Kidney tubule cell (primary cell): ENCODE measurements at places on chromosomes 1 and 21.
A peak's percentile ranks its signal among the peaks of the same experiment; 100 is the strongest.

GRCh38 chr1:85334962-85335361 lies 58.5 kb upstream of the BCL10 start:
- peak; percentile 45 for DNase-seq

GRCh38 chr21:35428001-35428320 lies 378.9 kb upstream of the RUNX1 start:
- no peak for DNase-seq

- DNase-seq, result no peak
Observed at GRCh38 chr1:222377428-222378088, 170.3 kb downstream of the HHIPL2 start.

DNA sequence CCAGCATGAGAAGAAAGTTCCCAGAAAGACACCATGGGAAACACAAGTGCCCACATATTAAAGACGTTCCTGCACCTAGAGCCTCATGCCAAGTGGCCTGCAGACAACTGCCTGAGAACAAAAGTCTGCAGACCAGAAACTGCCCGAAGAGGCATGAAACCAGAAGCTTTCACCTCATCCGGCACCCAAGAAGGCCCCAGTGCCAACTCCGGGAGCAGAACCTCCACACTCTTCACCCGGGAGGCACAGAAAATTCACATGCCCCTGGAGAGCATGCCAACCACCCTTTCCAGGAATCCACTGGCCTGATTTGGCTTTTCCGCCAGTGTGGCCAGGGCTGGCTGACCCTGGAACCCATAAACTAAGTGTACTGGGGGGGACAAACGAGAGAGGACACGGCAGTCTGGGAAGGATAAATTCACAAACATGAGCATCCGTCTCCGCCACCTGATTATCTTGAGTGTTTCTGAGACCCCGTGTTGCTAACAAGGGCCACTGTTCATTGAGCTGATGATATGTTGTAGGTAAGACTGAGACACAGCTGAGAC lies 6.8 kb downstream of the TFF2 start:
- no peak for DNase-seq

DNA sequence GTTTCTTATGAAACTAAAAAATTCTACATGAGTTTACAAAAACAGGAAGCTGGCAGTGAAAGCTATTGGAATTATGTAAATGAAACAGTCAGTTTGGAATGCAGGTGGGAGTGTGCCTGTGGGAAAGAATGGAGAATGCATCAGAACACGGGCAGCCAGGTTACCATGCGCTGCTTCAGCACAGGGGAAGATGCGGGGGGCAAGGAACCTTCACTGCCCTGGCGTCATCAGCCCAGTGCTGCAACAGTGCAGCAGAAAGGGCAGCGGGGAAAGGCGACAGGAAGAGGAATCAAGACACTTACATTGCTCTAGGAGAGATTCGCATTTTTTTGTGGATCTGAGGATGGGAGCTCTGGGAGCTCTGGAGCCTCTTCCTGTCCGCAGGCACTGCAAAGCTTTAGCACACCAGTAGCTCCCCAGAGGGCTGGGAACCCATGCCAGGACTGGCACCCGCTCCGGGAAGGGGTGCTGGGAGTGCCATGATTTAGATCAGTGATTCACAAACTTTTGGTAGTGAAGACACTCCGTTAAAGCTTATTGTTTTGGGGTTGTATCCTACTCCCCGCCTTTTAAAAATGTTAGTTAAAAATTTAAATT lies 64.1 kb upstream of the WDR26 start:
- peak; percentile 96 for DNase-seq

GRCh38 chr1:26618561-26618960 lies 77.3 kb upstream of the ARID1A start:
- peak; percentile 18 for DNase-seq

DNA sequence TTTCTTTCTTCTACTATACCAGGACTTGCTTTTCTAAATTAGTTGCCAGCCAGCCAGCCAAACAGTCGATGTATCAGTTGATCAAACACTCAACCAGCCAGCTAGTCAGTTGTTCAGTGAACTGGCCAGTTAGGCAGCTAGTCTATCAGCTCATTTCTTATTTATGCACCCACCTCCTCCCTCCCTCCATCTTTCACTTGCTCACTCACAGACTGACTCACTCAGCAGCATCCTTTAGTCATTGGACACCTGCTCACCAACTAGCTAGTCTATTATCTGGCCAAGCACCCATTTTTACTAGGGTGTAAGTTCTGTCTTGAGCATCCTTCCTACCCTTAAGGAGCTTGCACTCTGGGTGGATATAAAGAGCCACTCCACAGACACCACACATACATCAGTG lies 5.9 kb upstream of the SPRR4 start:
- peak; percentile 11 for DNase-seq

DNA sequence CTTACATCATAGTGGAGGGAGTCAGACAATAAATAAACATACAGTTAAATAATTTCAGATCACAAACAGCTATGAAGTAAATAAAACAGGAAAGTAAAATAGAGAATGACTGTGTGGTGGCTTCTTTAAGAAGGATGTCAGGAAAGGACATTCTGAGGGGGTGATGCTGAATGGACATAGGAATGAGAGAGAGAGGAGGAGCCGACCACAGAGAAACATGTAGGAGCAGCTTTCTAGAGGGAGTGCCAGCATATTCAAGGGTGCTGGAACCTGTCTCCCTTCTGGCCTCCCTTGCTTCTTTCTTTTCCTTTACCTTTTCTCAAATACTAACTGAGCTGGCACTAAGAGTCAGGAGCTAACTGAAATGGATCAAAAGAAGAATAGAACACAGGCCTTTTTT lies 20.5 kb upstream of the BCL10 start:
- DNase-seq, result peak; percentile 76

DNA sequence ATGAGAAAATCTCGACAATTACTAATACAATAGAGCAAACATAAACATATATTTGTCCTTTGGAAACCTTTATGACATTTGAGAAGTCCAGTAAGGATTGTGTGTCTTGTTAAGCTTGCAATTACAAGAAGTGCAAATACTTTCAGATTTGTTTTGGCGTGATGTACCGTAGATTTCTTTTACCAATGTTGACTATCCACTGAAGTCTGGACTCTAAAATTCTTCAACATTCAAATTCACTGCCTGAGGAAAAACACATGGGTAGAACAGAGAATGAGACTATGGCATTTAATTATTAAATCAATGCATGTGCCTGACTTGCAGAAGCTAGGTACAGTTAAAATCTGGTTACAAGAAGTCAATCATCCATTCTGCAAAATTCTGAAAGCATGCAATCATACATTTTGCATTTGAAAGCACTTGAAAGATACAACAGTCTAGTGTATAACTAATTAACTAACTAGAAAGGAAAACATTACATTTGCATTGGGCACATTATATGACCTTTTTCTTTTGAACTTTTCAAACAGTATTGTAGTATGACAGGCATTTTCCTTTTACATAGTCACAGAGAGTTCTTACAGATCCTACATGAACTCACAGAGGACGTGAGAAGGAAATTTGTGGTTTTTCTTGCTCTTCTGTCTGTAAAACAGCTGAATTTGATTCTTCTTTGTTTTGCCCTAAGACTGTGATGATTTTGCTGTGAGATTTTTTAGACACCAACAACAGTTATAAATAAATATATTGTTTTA lies 511.1 kb upstream of the ADGRL4 start:
- no peak for DNase-seq

DNA sequence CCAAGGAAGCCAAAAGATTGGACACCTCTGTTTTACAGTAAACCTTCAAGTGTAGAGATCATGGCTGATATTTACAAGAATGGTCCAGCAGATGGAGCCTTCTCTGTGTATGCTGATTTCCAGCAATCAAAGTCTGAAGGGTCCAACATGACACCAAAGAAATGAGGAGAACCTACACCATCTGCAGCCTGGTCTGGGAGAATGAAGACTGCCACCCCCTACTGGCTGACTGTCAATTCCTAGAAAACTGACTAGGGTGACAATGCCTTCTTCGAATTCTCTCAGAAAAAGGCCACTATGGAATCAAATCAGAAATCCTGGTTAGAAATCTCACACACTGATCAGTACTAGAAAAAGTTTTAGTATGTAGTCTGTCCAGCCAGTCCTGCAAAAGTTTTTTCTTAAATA lies 83.3 kb downstream of the CDC42BPA start:
- DNase-seq, result peak; percentile 72

DNA sequence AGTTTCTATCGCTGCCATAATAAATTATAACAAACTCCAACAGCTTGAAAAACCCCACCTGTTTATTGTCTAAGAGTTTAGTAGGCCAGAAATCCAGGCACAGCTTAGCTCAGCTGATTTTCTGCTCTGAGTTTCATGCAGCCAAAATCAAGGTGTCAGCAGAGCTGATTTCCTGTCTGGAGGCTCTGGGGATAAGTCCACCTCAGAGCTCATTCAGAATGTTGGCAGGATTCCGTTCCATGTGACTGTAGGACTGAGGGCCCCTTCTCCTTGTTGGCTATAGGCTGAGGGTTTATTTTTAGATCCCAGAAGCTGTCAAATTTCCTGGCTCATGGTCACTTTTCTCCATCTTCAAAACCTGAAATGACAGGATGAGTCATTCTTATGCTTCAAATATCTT lies 91.6 kb upstream of the CHODL start:
- no peak for DNase-seq

DNA sequence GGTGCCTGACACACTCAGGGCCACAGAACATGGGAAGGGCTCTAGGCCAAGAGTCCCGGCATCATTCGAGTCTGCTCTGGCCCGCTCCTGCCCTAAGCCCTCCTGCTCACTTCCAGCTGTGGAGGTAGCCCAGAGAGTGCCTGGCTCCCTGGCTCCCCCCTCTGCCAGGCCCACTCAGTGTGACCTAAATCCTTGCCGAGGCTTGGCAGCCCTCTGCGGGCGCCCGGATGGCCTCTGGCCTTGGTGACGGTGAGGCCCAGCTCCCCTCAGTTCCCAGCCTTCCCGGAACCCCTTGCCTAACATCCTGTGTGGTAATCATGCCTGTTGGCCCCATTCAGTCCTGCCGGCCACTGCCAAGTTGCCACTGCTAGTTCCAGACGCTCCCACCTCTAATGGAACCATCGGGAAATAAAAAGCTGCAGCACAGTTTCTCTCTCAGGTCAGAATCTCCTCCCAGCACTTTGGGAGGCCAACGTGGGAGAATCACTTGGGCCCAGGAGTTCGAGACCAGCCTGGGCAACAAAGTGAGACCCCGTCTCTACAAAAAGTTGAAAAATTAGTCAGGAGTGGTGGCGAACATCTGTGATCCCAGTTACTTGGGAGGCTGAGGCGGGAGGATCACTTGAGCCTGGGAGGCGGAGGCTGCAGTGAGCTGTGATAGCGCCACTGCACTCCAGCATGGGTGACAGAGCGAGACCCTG lies 1.2 kb upstream of the H6PD start:
- DNase-seq, result no peak

GRCh38 chr1:19445417-19446342 lies 39.7 kb downstream of the CAPZB start:
- peak; percentile 55 for DNase-seq

GRCh38 chr1:156405670-156406069 lies 36.7 kb downstream of the RHBG start:
- DNase-seq, result no peak

DNA sequence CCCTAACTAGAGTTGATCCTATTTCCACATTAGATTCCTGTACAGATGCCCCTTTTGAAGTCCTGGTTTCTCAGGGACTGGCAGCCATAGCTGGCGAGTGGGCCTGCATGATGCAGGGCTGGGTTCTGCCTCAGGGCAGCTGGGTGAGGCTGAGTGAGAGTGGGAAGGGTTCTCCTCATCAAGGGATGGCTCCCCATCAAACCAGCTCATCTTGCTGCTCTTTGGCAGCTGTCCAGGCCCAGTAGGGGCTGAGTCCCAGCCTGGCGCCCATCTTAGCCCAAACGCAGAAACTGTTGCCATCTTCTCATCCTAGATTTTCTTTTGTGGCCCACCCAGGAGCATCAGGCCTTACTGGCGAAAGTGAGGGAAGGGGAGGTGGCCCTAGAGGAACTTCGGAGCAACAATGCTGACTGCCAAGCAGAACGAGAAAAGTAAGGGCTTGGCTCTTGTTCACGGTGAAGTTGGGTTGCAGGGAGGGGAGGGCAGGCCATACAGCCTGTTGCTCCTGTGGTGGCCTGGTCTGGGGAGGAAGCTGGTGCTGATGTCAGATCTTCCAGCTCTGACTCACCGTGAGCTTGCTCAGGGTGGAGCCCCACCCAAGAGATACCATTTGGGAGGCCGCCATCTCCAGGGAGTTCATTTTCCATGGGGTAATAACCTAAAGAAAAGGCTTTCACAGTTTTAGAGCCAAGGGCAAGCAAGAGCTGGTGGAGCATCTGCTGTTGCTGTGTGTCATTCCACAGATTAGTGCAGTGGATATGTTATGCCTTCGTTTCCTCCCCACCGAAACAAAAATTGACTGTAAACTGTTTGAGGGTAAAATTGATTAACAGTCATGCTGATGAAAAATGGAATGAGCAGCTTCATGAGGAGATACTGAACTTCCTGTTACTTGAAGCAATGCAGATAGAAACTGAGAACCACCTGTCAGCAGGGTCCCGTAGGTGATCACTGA lies 34.7 kb downstream of the TUFT1 start:
- DNase-seq, result peak; percentile 48

- DNase-seq, result peak; percentile 51
Observed at GRCh38 chr21:36504067-36505058, 24.4 kb upstream of the CLDN14 start.

DNA sequence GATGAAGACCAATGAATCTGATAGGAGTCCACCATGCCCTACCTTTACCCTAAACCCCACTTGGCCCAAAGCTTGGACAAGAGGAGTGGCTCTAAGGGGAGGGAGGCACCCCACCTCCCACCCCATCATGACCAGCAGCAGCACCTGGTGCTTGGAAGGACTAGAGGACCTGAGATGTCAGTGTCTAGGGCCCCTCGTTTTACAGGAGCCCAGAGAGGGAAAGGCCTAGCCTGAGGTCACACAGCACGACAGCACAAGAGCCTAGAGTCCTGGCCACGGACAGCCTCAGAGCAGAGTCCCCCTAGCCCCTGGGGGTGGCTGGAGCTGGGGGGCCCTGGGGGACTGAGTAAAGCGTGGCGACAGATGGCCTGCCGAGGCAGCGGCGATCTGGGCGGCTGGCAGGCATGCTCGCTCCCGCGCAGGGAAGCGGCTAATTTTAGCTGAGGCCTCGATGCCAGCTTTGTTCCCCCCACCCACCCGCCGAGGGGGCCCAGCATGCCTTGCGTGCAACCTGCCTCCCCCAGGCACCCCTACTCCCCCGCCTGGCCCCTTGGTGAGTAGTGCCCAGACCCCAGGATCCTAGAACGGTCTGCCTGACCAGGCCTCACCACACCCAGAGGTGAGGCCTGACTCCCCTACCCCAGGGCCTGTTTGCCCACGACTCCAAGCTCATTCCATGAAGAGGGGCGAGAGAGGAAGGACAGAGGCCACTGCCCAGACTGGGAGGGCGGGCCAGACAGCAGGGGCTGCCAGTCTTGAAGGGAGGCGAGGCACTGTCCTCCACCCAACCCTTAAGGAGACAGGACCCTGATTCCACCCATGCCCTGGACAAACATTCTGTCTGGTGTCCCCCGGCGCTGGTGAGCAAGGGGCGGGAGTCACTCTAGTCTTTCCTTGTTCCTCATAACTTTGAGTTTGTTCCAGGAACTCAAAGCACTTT lies 39.0 kb downstream of the AHDC1 start:
- DNase-seq, result no peak
